ENCODE measurements at places on chromosomes 5 and 9.

- DNase-seq, result no peak
Observed at GRCh38 chr9:95155220-95155619, 162.3 kb downstream of the FANCC start.

- no peak for DNase-seq
Observed at GRCh38 chr5:305459-305858, 16.1 kb upstream of the AHRR start.

- no peak for DNase-seq
Observed at GRCh38 chr9:16039218-16039987, 486.6 kb downstream of the CCDC171 start.

DNA sequence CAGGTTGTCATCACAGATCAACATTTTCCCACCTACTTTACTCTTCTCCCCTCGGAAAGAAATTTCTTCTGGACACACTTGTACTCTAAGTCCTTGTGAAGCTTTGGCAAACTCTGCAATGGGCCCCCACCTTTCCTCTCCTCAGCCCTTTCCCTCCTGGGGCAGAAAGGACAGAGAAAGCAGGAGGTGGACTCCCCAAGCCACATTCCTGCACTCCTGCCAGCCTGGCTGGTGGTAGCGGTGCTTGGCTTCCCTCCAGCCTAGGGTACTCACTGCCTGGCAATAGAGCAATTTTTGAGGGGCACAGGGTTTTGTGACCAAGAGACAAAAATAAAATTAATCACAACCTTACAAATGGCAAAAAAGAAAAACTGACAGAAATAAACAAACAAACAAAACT, 451.4 kb downstream of the ZSWIM6 start:
- no peak for DNase-seq

DNA sequence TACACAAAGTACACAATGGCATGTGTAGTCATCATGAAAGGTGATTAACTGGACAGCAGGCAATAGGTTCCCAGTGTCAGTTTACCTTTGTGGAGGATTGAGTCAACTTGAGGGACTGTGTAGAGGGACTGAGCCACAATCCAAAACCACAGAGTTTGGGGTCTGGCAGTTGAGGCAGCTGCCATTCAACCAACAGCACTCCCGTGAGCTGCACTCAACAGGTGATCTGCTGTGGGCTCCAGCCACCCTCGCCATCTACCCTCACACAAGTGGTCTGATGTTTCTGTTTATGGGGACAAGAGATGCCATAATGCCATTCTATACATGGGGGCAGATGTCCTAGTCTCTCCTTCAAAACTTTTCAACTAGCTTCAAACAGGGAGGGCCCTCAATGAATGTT, 2.9 kb upstream of the DELE1 start:
- no peak for DNase-seq

- DNase-seq, result peak; percentile 46
Observed at GRCh38 chr5:119435436-119436132, 16.7 kb upstream of the HSD17B4 start.
